ENCODE measurements at places on chromosomes 12 and 14.

DNA sequence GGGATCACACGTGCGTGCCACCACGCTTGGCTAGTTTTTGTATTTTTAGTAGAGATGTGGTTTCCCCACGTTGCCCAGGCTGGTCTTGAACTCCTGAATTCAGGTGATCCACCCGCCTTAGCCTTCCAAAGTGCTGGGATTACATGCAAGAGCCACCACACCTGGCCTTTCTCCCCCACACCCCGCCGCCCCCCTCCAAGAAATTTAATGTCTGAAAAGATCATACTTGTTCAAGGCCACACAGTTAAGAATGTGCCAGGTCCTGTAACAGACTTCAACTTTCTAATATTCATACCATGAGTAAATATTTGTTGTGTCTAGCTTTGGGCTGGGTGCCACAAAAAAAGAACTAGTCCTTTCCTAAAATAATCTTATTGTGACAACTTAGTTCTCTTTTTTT lies 9.1 kb downstream of the GATC start:
- DNase-seq, result no peak

- no peak for DNase-seq
These were observed 139.3 kb downstream of the TTC7B start for GRCh38 chr14:90676912-90677311.

DNA sequence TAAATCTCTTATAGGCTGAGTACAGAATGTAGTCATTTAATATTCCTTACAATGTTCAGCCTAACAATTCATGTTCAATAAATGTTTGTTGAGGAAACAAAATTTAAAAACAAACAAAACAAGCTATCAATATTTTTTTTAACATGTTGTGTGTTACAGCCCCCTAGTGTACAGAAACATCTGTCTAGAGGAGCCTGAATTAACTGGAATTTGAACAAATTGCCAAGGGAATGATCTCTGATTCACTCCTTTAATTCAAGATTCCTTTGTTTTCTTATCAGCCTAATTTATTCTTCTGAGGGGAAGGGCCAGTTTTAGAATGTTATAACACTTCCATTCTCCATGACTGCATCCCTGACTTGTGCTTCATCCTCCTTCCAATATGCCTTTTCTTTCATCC lies 127.2 kb downstream of the CMAS start:
- DNase-seq, result no peak

DNA sequence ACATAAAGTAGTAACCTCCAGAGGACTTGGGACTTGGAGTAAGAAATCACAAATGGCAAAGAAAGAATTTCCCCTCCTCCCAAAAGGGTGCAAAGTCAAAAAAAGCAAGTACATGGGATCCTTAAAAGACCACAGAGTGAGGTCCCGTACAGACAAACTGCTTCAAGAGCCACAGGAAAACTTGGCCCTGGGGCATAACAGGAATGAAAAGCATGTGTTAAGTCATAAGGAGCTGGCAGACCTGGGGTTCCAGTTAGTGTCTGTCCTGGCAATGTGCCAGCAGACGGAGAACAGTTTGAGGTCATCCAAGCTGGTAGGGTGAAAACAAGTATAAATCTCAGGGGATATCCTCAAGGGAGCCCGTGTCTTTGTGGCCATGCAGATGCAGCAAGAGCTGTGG lies 73.2 kb downstream of the HSD17B6 start:
- DNase-seq, result no peak

DNA sequence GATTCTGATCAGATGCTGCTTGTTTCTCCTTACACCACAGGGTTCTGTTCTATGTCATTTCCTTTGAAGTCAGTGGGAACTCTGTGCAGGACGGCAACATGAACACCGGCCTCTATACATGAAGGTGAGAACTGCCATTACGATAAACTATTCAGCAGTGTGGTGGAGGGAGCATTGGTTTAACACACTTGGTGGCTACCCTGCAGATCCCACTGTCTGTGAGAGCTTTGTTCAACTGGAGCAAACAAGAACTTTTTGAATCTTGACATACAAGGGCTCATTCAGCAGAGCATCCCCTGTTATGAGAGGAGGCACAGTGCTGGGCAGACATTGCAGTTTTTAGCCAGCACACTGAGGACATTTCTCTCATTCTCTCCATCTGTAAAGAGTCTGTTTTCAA lies 10.7 kb upstream of the FRS2 start:
- DNase-seq, result no peak

GRCh38 chr14:28243600-28243999 lies 523.0 kb upstream of the FOXG1 start:
- DNase-seq, result no peak

- no peak for DNase-seq
These were observed 81.4 kb downstream of the ATXN7L3B start for GRCh38 chr12:74619084-74619483.

DNA sequence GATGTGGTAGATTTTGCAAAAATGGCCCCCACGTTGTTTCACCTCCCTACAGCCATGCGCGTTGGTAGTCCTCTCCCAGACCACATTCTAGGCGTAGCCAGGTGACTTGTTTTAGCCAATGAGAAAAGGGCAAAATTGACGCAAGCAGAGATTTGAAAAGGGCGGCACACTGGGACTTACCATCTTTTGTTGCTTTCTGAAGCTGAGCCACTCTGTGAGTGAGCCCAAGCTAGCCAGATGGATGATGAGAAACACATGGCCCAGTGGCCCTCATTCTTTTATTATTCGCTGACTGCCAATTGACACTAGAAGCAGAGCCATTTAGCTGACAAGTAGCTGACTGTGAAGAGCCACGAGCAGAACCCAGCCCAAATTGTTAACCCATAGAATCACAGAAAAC lies 142.0 kb upstream of the GZMB start:
- no peak for DNase-seq

- DNase-seq, result no peak
These were observed 28.3 kb downstream of the MMAB start for GRCh38 chr12:109544955-109545531.

DNA sequence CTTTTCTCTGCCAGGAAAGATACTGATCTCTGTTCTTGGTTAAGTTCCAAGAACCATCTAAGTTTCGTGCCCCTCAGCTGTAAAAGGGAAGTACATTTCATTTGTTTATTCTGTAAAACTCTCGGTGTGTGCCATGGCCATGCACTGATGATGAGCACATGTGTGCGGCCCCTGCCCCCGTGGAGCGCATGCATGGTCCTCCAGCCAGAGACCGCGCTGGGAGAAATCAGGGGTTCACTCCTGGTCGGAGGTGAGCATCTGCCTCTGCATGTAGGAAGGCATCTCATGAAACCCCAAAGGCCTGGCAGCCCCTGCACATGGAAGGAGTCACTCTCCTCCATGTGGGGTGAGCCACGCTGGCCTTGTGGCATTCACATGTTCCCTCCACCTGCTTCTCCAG lies 102.5 kb upstream of the RTL1 start:
- no peak for DNase-seq

DNA sequence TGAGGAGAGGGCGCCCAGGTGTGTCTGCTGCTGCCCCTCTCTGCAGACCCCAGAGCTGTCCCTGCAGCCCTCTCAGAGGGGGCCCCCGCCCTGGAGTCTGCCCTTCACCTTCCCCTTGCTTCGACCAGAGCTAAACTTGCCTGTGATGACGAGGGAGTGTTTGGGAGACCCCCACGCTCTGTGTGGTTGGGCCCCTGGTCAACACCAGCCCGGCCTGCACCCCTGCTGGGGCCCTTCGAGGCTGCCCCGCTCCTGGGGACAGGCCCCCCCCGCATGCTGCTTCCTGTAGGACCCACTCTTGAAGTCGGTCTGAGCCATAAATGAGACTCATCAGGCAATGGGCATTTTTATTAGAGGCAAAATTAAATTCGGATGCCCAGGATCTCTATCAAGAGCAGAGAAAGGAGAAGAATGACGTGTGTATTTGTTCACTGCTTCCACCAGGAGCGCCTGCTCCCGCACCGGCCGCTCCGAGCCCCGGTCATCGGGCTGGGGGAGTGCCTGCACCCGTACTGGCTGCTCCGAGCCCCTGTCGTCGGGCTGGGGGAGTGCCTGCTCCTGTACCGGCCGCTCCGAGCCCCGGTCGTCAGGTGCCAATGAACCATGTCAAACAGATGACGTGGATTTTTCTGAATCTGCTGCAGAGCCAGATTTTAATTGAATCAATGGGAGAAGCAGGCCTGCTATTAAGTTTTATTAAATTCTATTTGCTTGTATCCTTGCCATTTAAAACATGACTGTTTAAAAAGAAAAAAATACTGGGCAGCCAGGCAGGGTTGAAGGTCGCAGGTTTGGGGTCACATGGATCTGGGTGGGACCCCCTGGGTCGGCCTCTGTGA lies 47.7 kb downstream of the NOC4L start:
- no peak for DNase-seq

DNA sequence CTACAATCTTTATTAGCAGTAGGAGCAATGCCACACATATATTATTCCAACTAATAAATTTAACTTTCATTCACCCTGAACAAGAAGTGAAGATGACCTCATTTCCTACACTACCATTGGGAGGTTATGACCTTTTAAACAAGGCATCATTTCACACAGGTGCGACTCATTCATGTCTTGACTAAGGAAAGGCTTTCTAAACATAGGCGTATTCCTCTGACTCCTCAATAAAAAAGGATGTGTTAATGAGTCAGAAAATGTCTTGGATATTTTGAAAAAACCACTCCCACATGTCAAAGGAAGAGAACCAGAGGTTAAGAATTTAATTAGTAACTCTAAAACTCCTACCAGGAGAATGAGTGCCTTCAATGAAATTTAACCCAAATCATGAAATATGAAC lies 115.2 kb downstream of the PRICKLE1 start:
- no peak for DNase-seq

Measured in NCI-H187 treated with DMSO at 0.1 percent for 48 hours (cell line).